Chondrocyte (in vitro differentiated cells): ENCODE measurements at places on chromosomes 4 and X. TPM values are rescaled to one million over a fixed set of nuclear protein-coding genes. Genes with fewer than 3 reads are reported as not detected.
A peak's percentile ranks its signal among the peaks of the same experiment; 100 is the strongest.

DNA sequence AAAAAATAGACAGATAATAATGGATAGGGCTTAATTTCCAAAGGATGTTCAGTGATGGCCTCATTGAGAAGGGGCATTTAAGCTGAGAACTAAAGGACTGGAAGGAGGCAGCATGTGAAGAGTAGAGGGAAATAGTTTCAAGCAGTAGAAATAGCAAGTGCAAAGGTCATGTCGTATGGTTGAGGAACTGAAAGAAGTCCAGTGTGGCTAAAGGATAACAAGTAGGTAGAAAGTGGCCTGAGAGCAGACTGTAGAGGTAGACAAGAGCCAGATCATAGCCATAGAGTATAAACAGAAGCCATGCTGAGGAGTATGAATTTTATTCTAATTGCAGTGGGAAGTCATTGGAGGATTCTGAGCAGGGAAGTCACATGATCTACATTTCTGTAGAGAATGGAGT, 72.3 kb downstream of the GRIA3 start:
- H3K27me3 ChIP-seq: no peaks in the 10 kb centered on the region
- no peak overlapping the region for H3K27ac ChIP-seq
- DNase-seq: no peak
- H3K4me3 ChIP-seq: no peak overlapping the region
- no peaks in the 10 kb centered on the region for H3K36me3 ChIP-seq
- no peaks in the 10 kb centered on the region for H3K4me1 ChIP-seq

GRCh38 chr4:167052631-167053091, 181.6 kb downstream of the SPOCK3 start:
- no peaks in the 10 kb centered on the region for H3K4me1 ChIP-seq
- no peaks in the 10 kb centered on the region for H3K27me3 ChIP-seq
- H3K27ac ChIP-seq: no peak overlapping the region
- no peaks in the 10 kb centered on the region for H3K36me3 ChIP-seq
- no peak overlapping the region for H3K4me3 ChIP-seq

- no peaks in the 10 kb centered on the region for H3K4me1 ChIP-seq
- peaks cover 3% of the 10 kb centered on the region for H3K36me3 ChIP-seq
- H3K4me3 ChIP-seq: no peak overlapping the region
- no peak for DNase-seq
Observed at GRCh38 chrX:12865359-12865758, 1.5 kb upstream of the TLR7 start.

- peaks cover 36% of the 10 kb centered on the region for H3K4me1 ChIP-seq
- no peak overlapping the region for H3K27ac ChIP-seq
- DNase-seq: no peak
- no peaks in the 10 kb centered on the region for H3K27me3 ChIP-seq
- no peak overlapping the region for H3K4me3 ChIP-seq
Observed at GRCh38 chr4:7984286-7984925, 44.7 kb upstream of the AFAP1 start.

GRCh38 chr4:188778905-188779304, 639.7 kb downstream of the TRIML1 start:
- no peak overlapping the region for H3K4me3 ChIP-seq
- H3K27me3 ChIP-seq: no peaks in the 10 kb centered on the region
- DNase-seq: no peak
- peaks cover 34% of the 10 kb centered on the region for H3K4me1 ChIP-seq

DNA sequence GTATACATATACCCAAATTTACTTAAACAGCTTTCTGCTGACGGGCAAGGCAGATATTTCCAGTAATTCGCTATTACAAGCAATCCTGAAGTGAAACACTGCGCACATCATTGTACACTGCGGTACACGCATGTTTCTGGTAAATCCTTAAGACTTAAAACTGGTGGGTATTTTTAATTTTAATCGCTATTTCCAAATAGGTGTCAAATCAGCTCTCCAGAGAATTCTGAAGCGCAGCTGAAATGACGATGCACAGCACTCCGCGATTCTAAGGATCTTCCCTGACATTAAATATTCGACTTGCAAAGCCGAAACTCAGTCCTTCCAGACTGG, 361 bp downstream of the TMEM128 start:
- no peak for DNase-seq
- H3K4me3 ChIP-seq: peak overlapping the region; percentile 88
- peaks cover 24% of the 10 kb centered on the region for H3K4me1 ChIP-seq
- peak overlapping the region; percentile 99 for H3K27ac ChIP-seq
- H3K36me3 ChIP-seq: peaks cover 16% of the 10 kb centered on the region

DNA sequence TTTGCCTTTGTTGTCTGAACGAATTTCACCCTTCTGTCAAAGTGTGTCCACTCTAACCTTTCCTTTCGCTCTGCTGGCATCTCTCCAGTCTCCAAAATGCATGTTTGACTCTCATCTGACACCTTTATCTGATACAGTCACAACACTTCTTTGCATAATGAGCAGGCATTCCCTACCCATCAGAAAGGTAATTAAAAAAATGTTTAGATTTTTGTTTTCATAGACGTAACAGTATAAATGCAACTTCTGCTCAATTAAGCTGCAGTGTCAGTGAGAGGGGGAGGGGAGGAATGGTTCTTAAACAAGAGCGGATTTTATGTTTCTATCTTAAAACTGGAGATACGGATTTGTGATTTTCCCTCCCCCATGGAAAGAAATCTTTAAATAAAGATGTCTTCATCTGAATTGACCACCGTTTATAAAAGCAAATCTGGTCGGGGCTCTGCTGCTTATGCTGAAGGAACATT, 70.2 kb downstream of the CXXC4 start:
- H3K36me3 ChIP-seq: no peaks in the 10 kb centered on the region
- no peak overlapping the region for H3K27ac ChIP-seq
- H3K4me3 ChIP-seq: peak overlapping the region; percentile 60
- peaks cover 11% of the 10 kb centered on the region for H3K27me3 ChIP-seq
- peaks cover 24% of the 10 kb centered on the region for H3K4me1 ChIP-seq
- DNase-seq: no peak

DNA sequence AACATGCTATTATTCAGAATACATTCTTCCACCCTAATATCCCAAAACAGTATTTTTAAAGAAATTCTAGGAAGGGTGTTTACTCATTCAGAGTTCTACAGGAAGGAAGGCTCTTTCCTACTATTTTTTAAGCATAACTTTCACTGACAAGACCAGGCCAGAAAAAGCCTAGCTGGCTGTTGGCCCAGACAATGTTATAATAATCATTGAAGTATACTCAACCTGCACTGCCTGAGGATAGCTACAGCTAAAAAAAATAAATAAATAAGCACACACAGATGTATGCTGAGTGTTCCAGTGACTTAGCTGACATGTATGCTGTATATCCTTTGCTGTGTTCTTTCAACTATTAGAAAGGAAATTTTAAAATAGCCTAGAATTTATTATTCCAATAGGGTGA, 145.8 kb upstream of the SPRY1 start:
- no peaks in the 10 kb centered on the region for H3K36me3 ChIP-seq
- H3K27ac ChIP-seq: peak overlapping the region; percentile 22
- peaks cover 36% of the 10 kb centered on the region for H3K4me1 ChIP-seq
- no peak overlapping the region for H3K4me3 ChIP-seq
- H3K27me3 ChIP-seq: no peaks in the 10 kb centered on the region

DNA sequence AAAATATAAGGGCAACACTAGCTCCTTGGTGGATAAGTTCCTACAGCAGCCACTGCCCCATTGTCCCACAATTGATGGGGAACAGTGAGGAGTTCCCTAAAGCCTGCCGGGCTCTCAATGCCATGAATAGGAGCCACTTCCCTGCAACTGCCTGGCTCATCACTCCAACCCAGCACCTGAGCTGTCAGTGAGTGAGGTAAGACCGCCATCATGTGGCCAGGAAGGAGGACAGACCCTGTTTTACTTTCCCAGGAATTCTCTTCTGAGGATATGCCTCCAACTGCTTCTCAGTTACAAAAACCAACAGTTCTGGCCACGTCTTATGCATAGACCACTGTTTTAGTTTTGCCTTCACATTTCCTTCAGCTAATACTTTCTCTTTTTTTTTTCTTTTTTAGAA, 45.5 kb downstream of the SRPX start:
- H3K4me1 ChIP-seq: no peaks in the 10 kb centered on the region
- H3K4me3 ChIP-seq: no peak overlapping the region
- DNase-seq: no peak
- H3K27ac ChIP-seq: no peak overlapping the region
- H3K36me3 ChIP-seq: no peaks in the 10 kb centered on the region
- no peaks in the 10 kb centered on the region for H3K27me3 ChIP-seq

GRCh38 chr4:80897537-80898303, 132.8 kb upstream of the BMP3 start:
- no peak overlapping the region for H3K4me3 ChIP-seq
- no peaks in the 10 kb centered on the region for H3K4me1 ChIP-seq
- no peak for DNase-seq
- H3K36me3 ChIP-seq: no peaks in the 10 kb centered on the region
- H3K27ac ChIP-seq: no peak overlapping the region

DNA sequence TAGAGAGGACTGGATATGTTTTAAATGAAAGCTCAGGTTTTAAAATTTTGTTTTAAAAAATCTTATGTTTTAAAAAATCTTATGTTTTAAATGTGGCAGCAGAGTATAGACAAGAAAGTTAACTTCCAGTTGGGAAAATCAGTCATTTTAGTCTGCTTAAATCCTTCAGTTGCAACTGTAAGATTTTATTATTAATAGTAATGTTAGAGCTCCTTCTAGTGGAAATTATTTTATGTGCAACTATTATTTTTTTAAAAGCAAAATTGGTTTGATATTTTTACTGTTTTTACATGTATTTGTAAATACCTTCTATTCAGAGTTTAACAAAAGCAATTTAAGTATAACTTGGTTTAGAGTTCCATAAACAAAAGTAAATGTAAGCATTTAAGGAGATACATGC, 8.5 kb upstream of the NUDT6 start:
- no peak for DNase-seq
- no peak overlapping the region for H3K4me3 ChIP-seq
- no peaks in the 10 kb centered on the region for H3K4me1 ChIP-seq
- peaks cover 5% of the 10 kb centered on the region for H3K36me3 ChIP-seq
- H3K27me3 ChIP-seq: no peaks in the 10 kb centered on the region
- H3K27ac ChIP-seq: no peak overlapping the region

DNA sequence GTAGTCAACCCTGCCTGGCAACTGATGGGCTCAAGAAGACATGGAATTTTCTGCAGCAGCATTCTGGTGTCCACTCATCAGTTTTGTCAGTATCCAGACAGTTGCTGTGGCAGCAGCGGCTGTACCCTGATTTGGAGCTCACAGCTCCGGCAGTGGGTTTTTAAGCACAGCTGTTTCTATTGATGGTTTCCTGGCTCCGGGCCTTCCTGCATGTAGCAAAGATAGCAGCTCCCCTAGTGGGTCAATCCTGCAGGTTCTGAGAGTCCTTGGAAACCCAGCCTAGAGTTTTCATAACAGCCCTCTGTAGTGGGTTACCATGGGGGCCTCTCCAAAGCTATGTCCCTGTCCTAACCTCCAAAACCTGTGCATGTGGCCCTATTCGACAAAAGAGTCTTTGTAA, 84.0 kb upstream of the ATP6AP2 start:
- H3K4me1 ChIP-seq: peaks cover 4% of the 10 kb centered on the region
- no peak overlapping the region for H3K27ac ChIP-seq
- H3K27me3 ChIP-seq: no peaks in the 10 kb centered on the region

DNA sequence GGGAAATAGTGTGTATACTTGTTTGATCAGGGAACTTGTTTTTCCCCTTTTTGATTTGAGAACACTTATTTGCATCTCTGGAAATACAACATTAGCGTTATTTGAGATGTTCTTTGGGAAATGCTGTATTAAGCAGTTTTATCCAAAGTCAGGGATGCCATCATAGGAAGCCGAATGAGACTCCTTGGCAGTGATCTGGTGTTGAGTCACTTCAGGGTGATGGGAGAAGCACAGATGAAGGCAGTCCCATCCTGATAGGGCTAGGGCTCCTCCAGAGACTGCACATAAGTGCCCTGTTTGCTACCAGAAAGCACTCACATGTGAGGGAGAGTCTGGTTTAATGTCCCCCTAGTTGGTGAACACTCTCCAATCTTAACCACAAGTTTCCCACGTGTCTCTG, 62.3 kb downstream of the IL1RAPL1 start:
- DNase-seq: no peak
- H3K4me3 ChIP-seq: no peak overlapping the region
- H3K27ac ChIP-seq: no peak overlapping the region
- H3K27me3 ChIP-seq: no peaks in the 10 kb centered on the region

The NDP gene
- 1.5 to 1.7 TPM in 2 of 3 replicates, not detected in the other for total RNA-seq

The DCHS2 gene
- total RNA-seq: 0.39 TPM in 1 of 3 replicates, not detected in the others

The FABP2 gene
- not detected in 3 replicates for total RNA-seq

The DSPP gene
- not detected in 3 replicates for total RNA-seq

The AADAT gene
- total RNA-seq: 9.8 to 13.2 TPM (median 12.3 TPM) in 3 replicates

The AKAP14 gene
- not detected in 3 replicates for total RNA-seq

The TEX13B gene
- total RNA-seq: not detected in 3 replicates

The PRSS48 gene
- total RNA-seq: not detected in 3 replicates

The MAGEC1 gene
- not detected in 3 replicates for total RNA-seq

The FBXL5 gene
- total RNA-seq: 54.4 to 110 TPM (median 56.9 TPM) in 3 replicates
